ENCODE measurements at places on chromosomes 3 and 15.
A peak's percentile ranks its signal among the peaks of the same experiment; 100 is the strongest.

DNA sequence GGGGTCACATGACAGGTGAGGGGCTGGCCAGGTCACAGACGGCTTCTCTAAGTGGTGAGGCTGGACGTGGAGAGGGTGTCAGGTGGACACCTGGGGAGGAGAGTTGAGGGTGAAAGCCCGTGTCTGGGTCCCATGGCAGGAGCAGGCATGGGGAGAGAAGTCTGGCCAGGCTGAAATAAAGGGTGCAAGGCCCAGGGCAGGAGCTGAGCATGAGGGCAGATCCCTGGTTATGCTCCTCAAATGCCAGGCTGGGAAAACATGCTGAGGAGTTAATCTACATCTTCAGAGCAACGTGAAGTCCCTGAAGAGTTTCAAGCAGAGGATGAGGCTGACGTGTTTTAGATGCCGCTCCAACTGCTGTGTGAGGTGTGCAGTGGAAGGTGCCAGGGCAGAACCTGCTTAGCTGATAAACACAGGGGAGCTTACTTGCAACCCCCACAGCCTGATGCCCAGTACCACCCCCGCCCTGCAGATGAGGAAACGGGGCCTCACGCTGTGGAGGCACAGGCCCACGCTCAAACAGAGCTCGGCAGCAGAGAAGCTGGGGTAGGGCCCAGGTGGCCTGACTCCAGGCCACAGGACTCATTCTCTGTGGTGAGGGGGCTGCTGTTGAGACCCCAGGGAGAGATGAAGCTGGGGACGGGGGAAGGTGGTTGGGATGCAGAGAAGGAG, 40.5 kb downstream of the HCN4 start:
- DNase-seq = no peak

DNA sequence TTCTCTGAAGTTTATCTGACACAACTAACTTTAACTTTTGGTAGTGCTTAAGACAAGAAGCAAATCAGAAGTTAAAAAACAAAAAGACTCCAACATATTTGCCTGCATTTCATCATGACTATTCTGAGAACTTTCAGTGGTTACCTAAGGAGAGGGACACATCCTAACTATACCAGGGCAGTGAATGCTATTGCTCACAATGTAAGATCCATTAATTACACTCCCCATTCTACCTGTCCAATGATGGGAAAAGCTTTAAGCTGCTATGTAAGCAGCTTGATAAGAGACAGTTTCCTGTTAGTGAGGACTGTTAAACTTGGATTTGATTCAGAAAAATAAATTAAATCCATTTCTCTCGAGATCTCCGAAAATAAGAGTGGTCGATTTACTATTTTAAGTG, 37.5 kb downstream of the SERPINI1 start:
- no peak for DNase-seq

DNA sequence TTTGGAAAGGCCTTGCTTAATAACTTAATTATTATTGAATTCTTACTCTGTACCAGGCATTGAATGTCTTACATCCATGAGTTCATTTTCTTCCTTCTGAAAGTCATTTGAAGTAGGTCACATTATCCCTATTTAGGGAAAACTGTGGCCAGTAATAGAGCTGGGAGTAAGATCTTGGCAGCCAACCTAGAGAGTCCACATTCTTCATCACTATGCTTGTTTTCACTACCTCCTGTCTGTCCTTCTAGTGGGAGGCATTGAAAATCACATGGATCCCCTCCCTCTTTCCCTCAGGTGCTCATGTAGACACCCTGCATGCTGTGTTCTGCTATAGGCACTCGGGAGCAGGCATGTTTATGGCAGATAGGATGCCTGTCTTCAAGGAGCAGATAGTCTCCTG, 154.9 kb downstream of the EBLN2 start:
- no peak for DNase-seq

DNA sequence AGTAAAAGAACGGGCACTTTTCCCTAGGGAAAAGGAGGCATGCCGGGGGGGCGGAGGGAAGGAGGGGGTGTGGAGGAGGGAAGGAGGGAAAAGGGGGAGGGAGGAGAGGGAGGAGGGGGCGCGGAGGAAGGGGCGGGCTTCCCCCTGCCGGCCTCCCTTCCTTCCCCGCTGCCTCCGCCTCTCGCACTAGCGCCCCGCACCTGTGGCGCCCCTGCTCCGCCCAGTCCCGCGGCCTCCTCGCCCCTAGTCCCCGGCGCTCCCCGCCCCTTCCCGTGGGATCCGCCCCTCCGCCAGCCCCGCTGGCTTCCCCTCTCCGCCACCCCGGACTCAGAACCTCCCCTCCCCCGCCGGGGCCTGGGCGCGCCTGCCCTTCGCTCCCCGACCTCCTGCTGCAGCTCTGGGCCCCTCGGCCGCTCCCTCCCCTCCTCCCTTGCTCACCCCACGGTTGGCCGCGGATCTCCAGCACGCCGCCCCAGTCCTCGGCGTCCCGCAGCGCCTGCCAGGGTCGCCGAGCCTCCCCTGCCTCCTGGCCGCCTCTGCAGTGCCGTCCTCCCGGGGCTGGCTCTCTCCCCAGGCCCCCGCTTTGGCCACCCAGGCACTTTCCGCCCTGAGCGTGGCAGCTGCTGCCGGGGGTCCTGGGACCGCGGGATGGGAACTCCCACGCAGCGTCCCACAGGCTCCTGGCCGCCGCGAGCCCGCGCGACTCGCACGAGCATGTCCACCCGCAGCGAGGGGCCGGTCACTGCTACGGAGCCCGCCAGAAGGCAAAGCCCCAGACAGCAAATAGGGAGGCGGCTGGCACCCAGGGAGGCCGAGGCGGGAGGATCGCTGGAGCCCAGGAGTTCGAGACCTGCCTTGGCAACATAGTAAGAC, 147.4 kb downstream of the TJP1 start:
- DNase-seq = peak; percentile 55

All from brain pericyte (primary cell).